Activated CD4-positive, alpha-beta T cell treated with anti-CD3 and anti-CD28 coated beads, Interleukin-2, amount 50 U/mL, for 4 hours (primary cell): ENCODE measurements at places on chromosomes 1 and 21.

- peak; percentile 12 for DNase-seq
Measured at GRCh38 chr21:36419996-36420395, 34.8 kb downstream of the CHAF1B start.

DNA sequence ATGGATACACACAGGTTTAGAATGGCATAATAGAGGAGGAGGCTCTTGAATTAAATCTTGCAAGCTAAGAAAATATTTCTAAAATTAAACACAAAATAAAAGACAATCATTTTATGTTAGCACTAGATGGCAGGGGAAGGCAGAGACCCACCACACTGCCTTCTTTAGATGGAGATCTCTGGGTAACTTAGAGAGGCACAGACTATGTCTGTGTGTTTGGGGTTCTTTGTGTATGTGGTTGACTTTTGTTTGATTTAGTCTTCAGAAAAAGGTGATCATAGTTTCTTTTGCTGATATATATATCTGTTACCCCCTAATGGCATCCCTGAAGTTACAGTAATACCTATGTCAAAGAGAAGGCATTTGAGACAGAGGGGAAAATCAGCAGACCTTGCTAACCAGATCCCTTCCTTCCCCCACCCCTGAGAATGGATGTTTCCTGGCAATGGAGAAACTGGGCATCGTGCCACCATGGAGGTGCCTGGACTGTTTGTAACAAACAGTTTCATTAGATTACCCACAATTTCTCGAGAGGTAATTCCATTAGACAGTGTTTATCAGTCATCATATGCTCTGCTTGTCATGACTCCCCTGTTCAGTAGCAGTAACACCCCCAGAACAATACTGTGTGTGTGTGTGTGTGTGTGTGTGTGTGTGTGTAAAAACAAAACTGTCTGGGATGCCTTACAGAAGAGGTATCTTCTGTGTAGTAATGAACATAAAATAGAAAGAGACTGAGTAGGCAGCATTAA, 228.3 kb upstream of the DEPDC1 start:
- DNase-seq: no peak

GRCh38 chr1:43653893-43654292, 3.9 kb downstream of the KDM4A start:
- no peak for DNase-seq

DNA sequence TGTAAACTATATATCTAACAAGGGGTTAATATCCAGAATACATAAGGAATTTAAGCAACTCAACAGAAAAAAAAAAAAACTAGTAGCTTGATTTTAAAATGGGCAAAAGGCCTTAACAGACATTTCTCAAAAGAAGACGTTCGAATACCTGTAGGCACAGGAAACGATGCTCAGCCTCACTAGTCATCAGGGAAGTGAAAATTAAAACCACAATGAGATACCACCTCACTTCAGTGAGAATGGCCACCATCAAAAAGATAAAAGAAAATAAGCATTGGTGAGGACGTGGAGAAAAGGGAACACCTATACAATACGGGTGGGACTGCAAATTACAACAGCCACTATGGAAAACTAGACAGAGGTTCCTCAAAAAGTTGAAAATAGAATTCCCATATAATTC, 37.3 kb downstream of the NPHP4 start:
- DNase-seq: no peak

GRCh38 chr1:155241069-155241679, 14.1 kb downstream of the ENTREP3 start:
- peak; percentile 53 for DNase-seq
